Stimulated activated naive CD8-positive, alpha-beta T cell treated with anti-CD3 and anti-CD28 coated beads, Interleukin-15, amount 100 ng/mL, for 72 hours (primary cell): ENCODE measurements at places on chromosomes 4 and X.

GRCh38 chr4:48470137-48470536, 13.0 kb upstream of the SLC10A4 start:
- DNase-seq, result no peak

GRCh38 chr4:114549638-114550037, 49.0 kb upstream of the UGT8 start:
- DNase-seq, result no peak

GRCh38 chr4:4388836-4389575, 2.1 kb downstream of the NSG1 start:
- no peak for DNase-seq

DNA sequence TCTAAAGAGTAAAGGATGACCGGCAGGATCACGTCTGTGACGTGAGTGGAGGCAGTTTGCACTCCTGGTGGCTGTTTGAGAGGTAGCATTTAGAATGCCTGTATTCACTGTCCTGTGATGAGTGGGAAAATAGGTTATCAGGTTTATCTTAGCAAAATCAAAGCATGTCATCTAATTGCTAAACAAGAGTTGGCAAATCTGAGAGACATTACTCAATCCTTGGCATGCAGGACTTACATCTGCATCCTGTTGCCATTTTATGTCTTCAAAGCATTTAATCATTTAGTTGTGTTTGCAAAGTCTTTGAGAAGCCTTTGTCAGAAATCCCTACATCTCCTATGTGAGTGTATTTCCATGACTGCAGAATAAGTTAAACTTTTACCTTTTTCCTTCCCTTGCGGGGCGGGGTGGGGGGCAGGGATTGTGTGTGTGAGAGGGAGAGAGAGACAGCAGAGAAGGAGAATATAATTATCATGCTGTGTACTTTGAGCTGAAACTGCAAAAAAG, 41.4 kb upstream of the MSANTD1 start:
- DNase-seq, result no peak

DNA sequence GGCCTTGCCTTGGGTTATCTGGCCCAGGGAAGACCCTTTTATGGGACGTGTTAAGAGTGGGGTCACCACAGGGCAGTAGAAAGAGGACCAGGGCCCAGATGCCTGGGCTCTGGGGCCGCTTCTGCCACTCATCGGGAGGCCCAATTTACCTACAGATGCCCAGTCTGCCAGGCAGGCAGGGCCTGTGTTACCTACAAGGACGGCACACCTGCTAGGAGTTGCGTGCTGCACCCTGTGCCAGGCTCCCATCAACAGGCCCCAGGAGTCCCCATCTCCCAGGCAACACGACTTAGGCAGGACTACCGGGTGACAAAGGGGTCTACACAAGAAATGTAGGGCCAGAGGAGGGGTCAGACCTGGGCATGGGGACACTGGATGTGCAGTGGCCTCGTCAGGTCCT, 34.6 kb downstream of the WDR1 start:
- no peak for DNase-seq

GRCh38 chr4:185654311-185654710, 119.0 kb upstream of the PDLIM3 start:
- DNase-seq, result no peak

DNA sequence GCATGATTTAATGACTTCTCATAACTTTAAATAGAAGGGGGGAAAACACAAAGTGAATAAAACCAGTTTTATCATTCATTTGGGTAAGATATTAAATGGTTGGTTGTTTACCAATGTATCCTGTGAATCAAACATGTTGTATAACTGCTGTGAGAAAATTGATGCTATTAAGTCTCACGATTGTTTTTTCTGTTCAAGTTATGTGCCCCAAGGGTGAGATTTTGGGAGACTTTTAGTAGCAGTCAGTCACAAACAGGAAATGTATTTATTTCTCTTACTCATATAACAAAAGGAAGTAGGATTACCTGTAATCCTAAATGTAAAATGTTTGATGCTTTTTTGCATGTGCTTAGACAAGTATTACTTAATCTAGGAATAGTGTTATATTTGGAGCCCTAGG, 39.2 kb downstream of the MTHFD2L start:
- no peak for DNase-seq

- no peak for DNase-seq
Measured at GRCh38 chr4:82357640-82358039, 16.2 kb downstream of the HNRNPD start.

GRCh38 chr4:99099311-99099710, 10.7 kb upstream of the ADH5 start:
- DNase-seq, result no peak

DNA sequence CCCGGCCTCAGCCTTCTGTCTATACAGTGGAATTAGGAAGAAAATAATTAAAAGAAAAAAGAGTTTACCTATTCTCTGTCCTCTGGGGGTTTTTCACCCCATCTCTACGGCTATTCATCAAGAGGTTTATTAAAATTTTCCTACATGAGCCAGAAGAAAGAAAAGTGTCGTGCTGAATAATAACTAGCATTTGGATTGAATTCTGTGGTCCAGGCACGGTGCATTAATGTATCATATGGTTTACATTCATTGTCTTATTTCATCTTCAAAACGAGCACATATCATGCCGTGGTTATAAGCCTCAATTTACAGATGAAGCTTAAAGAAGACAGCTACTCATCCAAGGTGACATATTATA, 5.4 kb upstream of the NAA15 start:
- DNase-seq, result no peak

DNA sequence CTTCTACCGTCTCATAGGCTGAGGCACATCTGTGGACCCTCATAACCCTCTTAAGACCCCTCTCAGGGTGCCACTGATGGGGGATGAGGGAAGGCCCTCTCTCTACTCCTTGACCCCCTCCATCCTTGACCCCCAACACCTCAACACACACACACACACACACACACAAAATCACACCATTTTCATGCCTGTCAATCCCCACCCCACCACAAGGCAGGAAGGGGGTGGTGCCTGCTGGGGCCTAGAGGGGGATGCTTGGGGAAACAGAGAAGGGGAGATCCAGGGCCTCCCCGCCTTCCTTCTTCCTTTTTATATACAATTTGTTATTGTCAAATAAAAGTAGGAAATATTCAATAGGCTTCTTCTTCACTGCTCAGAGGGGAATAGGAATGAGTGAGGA, 1.2 kb upstream of the EBP start:
- DNase-seq, result peak; percentile 47

DNA sequence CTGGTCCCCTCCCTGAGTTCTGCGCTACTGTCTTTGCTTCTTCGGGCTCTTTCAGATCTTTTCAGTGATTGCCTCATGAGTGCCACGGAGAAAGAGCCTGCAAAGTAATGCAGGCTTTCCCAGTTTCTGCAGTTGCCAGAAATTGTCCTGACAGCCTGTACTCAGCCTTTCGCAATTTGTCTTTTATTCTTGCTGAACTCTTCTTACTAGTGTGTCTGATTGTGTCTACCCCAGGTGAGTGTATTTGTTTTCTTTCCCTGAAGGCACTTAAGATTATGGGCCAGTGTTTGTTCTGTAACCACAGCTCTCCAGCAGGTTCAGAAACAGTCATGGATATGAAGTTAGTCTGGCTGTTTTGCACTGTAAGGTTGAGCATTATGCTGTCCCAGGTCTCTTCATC, 47.1 kb downstream of the FAM193A start:
- DNase-seq, result no peak

DNA sequence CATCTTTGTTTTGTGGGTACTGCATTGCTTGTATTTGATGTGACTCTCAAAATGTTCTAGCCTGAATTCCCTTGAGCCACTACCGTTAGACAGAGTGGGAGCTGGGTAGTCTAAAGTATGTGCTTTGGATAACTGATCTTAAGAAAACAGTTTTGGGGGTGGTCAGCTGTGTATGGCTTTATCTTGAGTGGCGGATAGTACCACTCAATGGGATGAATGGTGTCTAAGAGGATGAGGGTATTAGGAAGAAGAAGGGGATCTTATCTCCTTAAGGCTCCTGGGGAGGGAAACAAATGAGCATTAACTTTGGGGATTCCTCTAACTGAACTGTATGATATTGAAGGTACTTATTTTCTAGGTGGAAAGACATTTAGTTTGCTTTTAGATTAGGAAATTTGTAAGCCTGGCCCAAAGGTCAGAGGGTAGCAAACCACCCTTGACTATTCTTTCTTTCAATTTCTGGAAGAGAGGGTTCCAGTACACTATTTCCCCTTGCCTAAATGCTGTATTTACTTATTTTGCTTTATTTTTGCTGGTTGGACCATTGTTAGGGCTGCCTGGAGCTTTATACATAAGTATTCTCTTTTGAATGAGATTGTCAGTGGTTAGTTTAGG, 11.3 kb downstream of the BMP2K start:
- no peak for DNase-seq

DNA sequence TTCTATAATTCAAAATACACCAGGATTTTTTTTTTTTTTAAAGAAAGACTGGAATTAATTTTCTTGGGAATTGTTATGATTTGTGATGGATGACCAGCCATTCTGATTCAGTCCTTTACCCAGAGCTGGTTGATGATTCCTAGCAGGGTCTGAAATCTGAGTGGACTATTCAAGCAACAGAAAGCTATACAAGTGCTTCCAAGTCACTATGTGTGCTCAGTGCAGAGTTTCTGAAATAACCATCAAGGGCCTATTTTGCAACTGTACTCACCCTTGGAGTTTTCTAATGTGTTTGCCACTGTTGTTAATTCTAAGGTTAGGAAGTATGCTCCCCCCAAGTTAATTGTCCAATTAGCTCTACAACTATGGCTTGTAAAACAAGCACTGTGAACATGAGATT, 137.7 kb upstream of the RAPGEF2 start:
- no peak for DNase-seq

DNA sequence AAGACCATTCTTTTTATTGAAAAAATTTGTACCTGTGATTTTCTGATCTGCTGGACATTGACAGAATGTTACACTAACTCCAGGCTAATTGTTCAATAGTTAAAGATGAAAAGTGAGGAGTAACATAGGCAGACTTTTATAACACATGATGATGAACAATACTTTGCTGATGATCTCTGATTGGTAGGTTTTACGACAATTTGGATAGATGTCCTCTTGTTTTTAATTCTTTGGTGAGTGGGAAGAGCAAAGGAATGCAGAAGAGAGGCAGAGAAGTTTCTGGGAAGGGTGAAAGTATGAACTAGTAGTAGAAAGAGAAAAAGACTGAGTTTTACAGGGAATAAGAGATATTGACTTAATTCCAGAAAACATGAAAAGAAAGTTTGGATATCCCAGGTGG, 267.3 kb upstream of the HAND2 start:
- no peak for DNase-seq

DNA sequence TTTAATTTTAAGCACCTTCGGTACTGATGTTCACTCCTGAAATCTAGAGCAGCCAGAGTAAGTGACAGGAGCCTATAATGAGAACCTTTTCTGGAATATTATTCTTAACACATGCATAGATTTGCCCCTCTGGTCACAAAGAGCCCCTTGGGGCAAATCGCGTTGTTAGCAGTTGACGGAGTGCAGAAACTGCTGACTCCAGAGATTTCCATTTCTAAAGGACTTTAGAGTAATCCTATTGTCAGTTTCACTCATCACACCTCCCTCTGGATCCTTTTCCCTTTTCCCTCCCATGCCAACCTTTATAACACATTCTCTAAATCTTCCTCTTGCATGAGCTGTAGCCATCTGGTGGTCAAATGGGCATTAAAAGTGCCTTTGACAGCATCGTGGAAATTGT, 264.9 kb upstream of the PRPS2 start:
- DNase-seq, result no peak

GRCh38 chrX:96449896-96450295, 234.7 kb upstream of the DIAPH2 start:
- no peak for DNase-seq

GRCh38 chr4:94298725-94299252, 43.8 kb downstream of the HPGDS start:
- DNase-seq, result no peak

DNA sequence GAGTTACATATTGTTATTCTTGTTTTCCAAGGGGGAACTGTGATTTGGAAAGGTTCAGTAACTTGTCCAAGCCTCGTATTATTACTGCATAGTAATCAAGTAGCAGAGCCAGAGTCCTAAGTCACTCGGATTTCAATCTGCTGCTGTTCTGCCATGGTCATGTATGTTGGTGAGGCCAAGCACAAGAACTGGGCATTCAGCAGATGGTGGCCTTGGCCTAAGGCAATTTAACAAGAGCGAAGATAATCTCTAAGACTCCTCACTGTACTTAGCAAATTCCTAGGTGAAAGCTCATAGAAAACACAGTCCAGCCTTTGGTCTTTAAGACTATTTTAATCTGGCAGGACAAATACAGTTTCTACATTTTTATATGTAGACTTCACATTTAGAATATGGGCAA, 64.8 kb downstream of the NDST3 start:
- DNase-seq, result no peak

- DNase-seq, result no peak
Measured at GRCh38 chr4:102008711-102009110, 218.2 kb downstream of the BANK1 start.
